Dermis blood vessel endothelial cell (primary cell): ENCODE measurements at places on chromosomes 5 and 9. TPM values are rescaled to one million over a fixed set of nuclear protein-coding genes. Genes with fewer than 3 reads are reported as not detected.

REXO4 gene
- total RNA-seq: 16.2 and 26.9 TPM in 2 replicates

FXN gene
- 2.9 and 3.9 TPM in 2 replicates for total RNA-seq

CARD6 gene
- 39.6 and 44.6 TPM in 2 replicates for total RNA-seq

TXNDC8 gene
- not detected in 2 replicates for total RNA-seq

ST8SIA4 gene
- 3.1 and 4.3 TPM in 2 replicates for total RNA-seq

BHMT2 gene
- total RNA-seq: 5.4 and 18.7 TPM in 2 replicates

RNF183 gene
- not detected in 2 replicates for total RNA-seq

AGXT2 gene
- total RNA-seq: 0.05 TPM in 1 of 2 replicates, not detected in the other

SLC24A2 gene
- not detected in 2 replicates for total RNA-seq

ACTBL2 gene
- 0.05 and 0.17 TPM in 2 replicates for total RNA-seq

HSD17B3 gene
- not detected in 2 replicates for total RNA-seq

IFNA13 gene
- total RNA-seq: not detected in 2 replicates

UBE2B gene
- total RNA-seq: 28.9 and 51.4 TPM in 2 replicates

ARL10 gene
- 14.7 and 15.0 TPM in 2 replicates for total RNA-seq

PDCD1LG2 gene
- total RNA-seq: 3.4 and 4.4 TPM in 2 replicates
